Gastrocnemius medialis (tissue), 4 donors: ENCODE measurements at places on chromosomes 4 and X. TPM values are rescaled to one million over a fixed set of nuclear protein-coding genes. Genes with fewer than 3 reads are reported as not detected.

- H3K27ac ChIP-seq = no peak overlapping the region
- H3K27me3 ChIP-seq = peaks cover 3% of the 10 kb centered on the region
- no peaks in the 10 kb centered on the region for H3K4me1 ChIP-seq
- no peak overlapping the region for H3K4me3 ChIP-seq
Measured at GRCh38 chrX:153523269-153523668, 5.8 kb downstream of the ATP2B3 start.

DNA sequence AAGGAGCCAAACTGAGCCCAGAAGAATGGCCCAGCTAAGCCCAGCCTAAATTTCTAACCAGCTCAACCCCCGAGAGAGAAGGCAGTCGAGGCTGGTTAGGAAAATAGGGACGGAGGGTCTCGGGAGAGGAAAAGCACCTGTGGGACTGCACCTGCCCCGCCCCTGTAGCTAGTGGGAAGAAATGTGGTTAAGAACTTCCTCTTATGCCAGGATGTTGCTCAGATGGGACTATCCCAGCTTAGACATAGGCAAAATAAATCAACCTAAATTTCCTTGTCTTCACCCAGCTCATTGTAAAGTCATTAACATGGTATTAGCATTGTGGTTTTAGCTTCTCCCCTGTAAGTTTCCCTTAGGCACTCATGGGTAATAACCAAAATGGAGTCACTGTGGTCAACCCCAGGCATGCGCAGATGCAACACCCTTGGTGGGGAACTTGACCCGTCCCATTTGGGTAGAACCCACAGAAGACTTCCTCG lies 86.8 kb downstream of the ZNF718 start:
- H3K4me3 ChIP-seq = no peak overlapping the region
- H3K36me3 ChIP-seq = no peaks in the 10 kb centered on the region
- peaks cover 15% of the 10 kb centered on the region for H3K27me3 ChIP-seq
- no peaks in the 10 kb centered on the region for H3K4me1 ChIP-seq
- no peak overlapping the region for H3K27ac ChIP-seq

Gene SLITRK4
- 40.9 TPM for total RNA-seq

Gene ADGRL3
- total RNA-seq = 1.2 TPM

Gene NDNF
- total RNA-seq = 2.6 TPM

Gene AFF2
- 0.39 TPM for total RNA-seq
